ENCODE measurements at places on chromosomes 16 and 17.
A peak's percentile ranks its signal among the peaks of the same experiment; 100 is the strongest.

DNA sequence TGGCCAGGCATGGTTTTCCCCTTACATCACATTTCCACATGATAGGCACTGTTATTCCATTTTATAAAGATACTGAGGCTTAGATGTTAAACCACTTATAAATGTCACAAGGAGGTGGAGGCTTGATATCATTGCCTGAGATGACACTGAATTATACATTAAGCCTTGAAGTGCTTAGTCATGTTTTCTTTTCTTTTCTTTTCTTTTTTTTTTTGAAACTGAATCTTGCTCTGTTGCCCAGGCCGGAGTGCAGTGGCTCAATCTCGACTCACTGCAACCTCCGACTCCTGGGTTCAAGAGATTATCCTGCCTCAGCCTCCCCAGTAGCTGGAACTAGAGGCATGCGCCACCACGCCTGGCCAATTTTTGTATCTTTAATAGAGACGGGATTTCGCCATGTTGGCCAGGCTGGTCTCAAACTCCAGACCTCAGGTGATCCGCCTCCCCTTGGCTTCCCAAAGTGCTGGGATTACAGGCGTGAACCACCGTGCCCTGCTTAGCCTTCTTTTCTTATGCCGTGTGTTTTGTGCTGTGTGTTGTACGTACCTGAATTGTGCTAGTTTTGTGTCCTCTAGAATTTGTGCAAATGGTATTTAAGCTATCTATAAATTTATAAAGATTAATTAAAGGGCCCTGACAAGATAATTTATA lies 1.2 kb downstream of the DNAJA3 start:
- no peak for DNase-seq
- peak overlapping the region; percentile 84 for H3K4me3 ChIP-seq
- no peak overlapping the region for H3K27ac ChIP-seq
- peaks cover 11% of the 10 kb centered on the region for H3K4me1 ChIP-seq

DNA sequence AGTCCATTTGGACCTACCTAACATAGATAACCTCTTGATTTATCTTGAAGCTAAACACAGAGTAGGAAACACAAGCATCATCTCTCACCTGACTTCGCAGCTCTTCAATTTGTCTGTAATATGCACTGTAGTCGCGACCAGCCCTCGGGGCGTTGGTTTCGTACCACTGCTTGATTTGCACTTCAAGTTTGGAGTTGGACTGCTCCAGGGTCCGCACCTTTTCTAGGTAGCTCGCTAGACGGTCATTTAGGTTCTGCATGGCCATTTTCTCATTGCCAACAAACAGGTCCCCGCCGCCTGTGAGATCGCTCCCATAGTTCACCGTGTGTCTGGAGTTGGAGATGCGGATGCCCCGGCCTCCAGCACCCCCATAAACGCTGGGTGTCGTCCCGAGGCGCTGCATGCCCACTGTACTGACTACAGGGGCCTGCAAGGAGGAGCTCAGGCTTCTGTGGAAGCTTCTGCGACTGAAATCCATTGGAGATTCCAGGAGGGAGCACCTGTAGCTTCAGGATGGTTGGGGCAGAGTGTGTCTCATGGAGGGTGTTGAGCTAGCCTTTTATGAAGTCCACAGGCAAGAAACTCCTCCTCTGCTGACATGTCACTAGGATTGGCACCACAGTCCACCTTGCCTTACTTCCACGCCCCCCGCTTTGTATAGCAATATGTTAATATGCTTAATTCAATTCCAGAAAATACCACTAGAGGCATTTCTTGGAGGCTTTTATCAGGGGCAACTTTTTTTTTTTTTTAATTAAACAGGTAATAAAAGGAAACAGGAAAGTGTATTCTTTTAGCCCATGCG lies at the start of gene KRT20:
Gene KRT20, minus strand, starts transcription at position 535 of the 805 bp plus-strand sequence. Its CDS starts 57 bp downstream, at position 478.
- no peaks in the 10 kb centered on the region for H3K27me3 ChIP-seq
- no peak for DNase-seq
- H3K36me3 ChIP-seq = no peaks in the 10 kb centered on the region
- H3K4me3 ChIP-seq = no peak within 1 kb of the TSS

GRCh38 chr17:58516644-58517377 lies 2.4 kb upstream of the MTMR4 start:
- peak overlapping the region; percentile 90 for H3K27ac ChIP-seq
- DNase-seq = no peak
- peak overlapping the region; percentile 71 for H3K4me3 ChIP-seq
- peaks cover 20% of the 10 kb centered on the region for H3K4me1 ChIP-seq
- peaks cover 11% of the 10 kb centered on the region for H3K36me3 ChIP-seq

DNA sequence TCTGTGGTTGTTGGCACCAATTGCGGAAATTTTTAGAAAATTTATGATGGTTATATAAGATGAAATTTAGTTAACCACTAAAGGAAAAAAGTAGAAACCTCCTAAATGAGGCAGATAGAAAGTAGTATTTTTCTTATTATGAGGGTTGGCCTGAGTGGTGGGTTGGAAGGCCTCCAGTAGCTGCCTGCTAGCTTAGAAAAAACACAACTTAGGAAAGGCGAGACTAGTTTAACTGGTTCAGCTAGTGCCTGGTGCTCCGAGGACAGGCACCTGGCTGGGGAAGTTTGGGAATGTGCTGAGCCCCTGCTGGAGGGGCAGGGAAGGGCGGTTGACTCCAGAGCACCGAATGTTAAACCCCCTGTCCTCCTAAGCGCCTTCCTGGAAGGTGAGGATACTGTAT lies 19.9 kb downstream of the LDHD start:
- no peaks in the 10 kb centered on the region for H3K27me3 ChIP-seq
- no peak for DNase-seq
- no peak overlapping the region for H3K4me3 ChIP-seq
- no peaks in the 10 kb centered on the region for H3K4me1 ChIP-seq

GRCh38 chr17:21275047-21275578 lies 9.4 kb upstream of the MAP2K3 start:
- no peak overlapping the region for H3K27ac ChIP-seq
- no peaks in the 10 kb centered on the region for H3K36me3 ChIP-seq
- H3K27me3 ChIP-seq = no peaks in the 10 kb centered on the region
- H3K4me1 ChIP-seq = peaks cover 12% of the 10 kb centered on the region

Measured in thoracic aorta (tissue), 2 donors.